ENCODE measurements at places on chromosomes 2 and 18.

GRCh38 chr18:44840058-44840790, 159.5 kb downstream of the SETBP1 start:
- DNase-seq: no peak

DNA sequence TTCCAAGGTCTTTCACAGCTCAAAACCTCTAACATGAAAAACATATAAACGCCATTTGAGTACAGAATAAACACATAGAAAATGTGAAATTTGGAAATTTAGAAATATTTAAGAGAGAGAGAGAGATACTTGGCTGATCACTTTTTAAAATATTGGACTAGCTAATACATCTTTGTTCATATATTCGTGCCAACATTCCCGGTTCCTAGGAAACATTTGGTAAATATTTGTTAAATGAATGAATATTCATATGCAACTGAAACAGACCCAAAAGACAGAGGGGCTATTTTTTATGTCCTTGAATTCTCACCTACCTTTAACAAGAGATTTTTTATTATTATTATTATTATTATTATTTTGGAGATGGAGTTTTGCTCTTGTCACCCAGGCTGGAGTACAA, 8.3 kb upstream of the COLEC12 start:
- no peak for DNase-seq

GRCh38 chr18:77100751-77101355, 31.7 kb downstream of the MBP start:
- no peak for DNase-seq

DNA sequence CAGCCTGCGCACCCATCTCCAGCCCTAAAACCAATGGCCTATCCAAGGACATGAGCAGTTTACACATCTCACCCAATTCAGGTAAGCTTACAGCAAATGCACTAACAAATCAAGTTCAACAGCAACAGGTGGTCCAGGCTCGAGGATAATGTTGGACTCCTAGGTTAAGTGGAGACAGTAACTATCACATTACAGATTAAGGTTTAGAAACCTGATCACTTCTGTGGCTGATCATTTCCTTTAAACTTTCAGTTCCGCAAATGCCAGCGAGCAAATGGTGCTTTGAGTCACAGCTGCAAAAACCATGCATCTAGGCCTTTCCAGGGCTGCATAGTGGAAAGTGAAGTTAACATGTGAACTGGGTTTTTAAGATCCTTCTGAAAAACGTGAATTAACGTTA, 259.4 kb downstream of the GBX2 start:
- no peak for DNase-seq

DNA sequence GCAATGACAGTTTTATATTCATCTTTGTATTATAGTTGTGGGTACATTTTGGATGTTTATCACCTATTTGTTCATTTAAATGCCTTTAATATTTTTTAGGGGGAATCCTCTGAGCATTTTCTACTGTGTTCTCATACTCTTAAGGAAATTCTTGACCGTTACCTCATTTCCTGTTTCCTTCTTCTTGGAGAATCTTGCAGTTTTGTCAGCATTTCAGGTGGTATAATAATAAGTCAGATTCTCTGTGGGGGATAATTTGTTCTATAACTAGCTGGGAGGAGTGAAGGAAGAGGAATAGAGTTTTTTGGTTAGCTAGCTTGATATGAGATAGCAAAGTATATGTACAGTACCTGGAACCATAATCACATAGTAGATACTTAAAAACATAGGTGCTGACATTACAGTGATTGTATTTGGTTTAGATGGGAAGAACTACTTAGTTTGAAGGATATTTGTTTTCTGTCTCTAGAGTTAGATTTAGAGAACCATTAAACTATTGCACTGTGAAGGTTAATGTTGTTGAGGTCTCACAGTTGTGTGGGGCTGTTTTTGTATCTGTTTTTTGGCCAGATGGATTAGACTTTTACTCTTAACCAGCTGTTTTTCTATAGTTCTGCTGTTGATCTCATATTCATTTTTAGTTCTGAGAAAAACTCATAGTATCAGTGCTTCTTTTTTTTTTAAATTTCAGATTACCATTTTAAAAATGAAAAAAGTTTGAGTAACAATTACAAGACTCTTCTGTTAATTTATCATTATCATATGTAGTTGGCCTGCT, 14.2 kb downstream of the MTX2 start:
- no peak for DNase-seq
